Astrocyte (in vitro differentiated cells and primary cell): ENCODE measurements at places on chromosomes 16 and 17. TPM values are rescaled to one million over a fixed set of nuclear protein-coding genes. Genes with fewer than 3 reads are reported as not detected.

GP1BA gene
- total RNA-seq: 0.09 TPM in 1 of 2 replicates, not detected in the other

ALDH3A1 gene
- not detected in 2 replicates for total RNA-seq

DNA sequence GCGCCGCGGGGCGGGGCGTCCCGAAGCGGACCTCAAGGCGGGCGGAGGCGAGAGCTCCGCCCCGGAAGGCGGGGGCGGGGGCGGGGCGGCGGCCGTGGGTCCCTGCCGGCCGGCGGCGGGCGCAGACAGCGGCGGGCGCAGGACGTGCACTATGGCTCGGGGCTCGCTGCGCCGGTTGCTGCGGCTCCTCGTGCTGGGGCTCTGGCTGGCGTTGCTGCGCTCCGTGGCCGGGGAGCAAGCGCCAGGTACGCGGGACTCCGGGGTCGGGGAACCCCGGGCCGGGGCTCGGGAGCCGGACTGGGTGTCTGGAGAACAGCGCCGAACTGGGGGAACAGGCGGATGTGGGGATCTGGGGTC lies at the start of gene TNFRSF12A:
Gene TNFRSF12A (plus strand): TSS at position 122 of the 357 bp plus-strand sequence. CDS start 30 bp downstream, at position 152.
- no peaks in the 10 kb centered on the region for H3K36me3 ChIP-seq
- DNase-seq: peak; percentile 35
- peak within 1 kb of the TSS; percentile 94 for H3K4me3 ChIP-seq

DNA sequence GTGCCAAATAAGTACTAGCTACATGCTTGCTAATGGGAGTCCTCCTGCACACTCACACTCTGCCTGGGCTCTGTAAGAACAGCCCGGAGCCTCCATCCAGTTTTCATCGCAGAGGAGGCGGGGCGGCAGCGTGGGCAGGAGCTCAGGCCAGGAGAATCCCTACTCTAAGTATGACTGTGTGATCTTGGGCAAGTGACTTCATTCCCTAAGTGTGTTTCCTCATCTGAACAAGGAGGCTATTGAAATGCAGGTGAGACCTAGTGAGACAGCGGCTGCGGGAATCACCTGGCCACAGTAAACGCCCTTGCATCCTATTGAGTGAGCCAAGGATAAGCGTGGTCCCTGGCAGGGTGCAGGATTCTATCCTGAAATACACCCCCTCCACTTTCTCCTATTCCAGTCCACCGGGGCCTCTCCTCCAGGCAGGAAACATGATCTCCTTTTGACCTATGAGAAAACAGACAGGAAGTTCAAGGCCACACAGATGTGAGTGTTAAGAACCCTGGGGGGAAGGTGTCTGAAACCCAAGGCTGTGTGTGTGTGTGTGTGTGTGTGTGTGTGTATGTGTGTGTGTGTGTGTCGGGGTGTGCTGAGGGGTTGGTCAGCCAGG lies 5.2 kb upstream of the RAI1 start:
- no peak overlapping the region for H3K4me3 ChIP-seq
- peaks cover 7% of the 10 kb centered on the region for H3K4me1 ChIP-seq
- H3K27ac ChIP-seq: no peak overlapping the region

- DNase-seq: no peak
- H3K36me3 ChIP-seq: no peaks in the 10 kb centered on the region
- no peak overlapping the region for H3K27ac ChIP-seq
- H3K4me1 ChIP-seq: no peaks in the 10 kb centered on the region
These were observed 44.1 kb upstream of the GRIN2A start for GRCh38 chr16:10226141-10226986.

SSTR5 gene
- not detected in 2 replicates for total RNA-seq

- DNase-seq: no peak
- no peak overlapping the region for H3K27ac ChIP-seq
- H3K27me3 ChIP-seq: no peaks in the 10 kb centered on the region
- peaks cover 3% of the 10 kb centered on the region for H3K4me1 ChIP-seq
These were observed 98.0 kb downstream of the CDK5R1 start for GRCh38 chr17:32584792-32585191.

NETO2 gene
- 10.8 and 17.1 TPM in 2 replicates for total RNA-seq

SEPTIN1 gene
- total RNA-seq: 0.48 and 0.96 TPM in 2 replicates

TMEM235 gene
- not detected in 2 replicates for total RNA-seq

DNA sequence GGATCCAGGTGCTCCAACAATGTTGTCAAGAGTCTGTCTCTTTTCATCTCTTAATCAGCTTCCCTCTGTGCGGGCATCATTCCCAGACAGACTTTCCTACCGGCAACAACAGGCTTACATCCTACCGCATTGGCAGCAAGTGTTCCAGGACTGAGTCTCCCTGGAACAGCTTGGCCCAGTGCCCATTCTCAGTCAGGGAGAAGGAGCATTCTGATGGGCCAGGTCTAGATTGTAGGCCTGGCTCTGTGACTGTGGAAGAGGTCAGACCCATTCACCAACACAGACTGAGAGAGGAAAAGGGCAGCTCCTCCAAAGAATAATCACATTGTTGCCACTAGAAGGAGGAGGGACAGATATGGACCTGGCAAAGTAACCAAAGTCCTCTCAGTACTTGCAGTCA lies 68.1 kb upstream of the TMEM132E start:
- no peak overlapping the region for H3K27ac ChIP-seq
- no peaks in the 10 kb centered on the region for H3K4me1 ChIP-seq
- H3K36me3 ChIP-seq: no peaks in the 10 kb centered on the region
- no peak for DNase-seq
- H3K27me3 ChIP-seq: no peaks in the 10 kb centered on the region

DNA sequence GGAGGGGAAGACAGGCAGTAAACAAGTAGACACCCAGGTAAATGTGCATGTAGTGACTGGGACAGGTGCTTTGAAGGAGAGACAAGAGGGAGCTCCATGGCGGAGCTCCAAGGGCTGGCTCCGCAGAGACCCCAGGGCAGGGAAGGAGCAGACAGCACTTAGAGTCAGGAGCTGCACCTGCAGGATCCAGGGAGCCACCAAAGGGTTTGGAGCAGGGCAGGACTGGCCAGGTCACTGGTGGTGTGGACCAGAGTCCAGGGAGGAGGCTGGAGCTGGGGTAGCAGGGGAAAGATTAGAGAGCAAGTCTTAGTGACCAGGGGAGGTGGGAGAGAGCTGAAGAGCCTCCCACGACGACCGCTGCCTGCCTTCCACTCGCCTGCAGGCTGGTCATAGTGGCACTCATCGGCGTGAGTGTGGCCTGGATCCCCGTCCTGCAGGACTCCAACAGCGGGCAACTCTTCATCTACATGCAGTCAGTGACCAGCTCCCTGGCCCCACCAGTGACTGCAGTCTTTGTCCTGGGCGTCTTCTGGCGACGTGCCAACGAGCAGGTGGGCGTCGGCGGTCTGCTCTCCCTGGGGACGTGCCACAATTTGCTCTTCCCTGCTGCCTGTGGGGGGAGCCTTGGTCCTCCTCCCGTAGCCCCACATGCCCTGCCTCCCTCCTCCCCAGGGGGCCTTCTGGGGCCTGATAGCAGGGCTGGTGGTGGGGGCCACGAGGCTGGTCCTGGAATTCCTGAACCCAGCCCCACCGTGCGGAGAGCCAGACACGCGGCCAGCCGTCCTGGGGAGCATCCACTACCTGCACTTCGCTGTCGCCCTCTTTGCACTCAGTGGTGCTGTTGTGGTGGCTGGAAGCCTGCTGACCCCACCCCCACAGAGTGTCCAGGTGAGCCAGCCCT lies 14.7 kb upstream of the FAM83G start:
- peaks cover 3% of the 10 kb centered on the region for H3K27me3 ChIP-seq
- H3K36me3 ChIP-seq: no peaks in the 10 kb centered on the region
- DNase-seq: no peak
- H3K27ac ChIP-seq: no peak overlapping the region
- H3K4me3 ChIP-seq: no peak overlapping the region

- no peaks in the 10 kb centered on the region for H3K27me3 ChIP-seq
- no peak overlapping the region for H3K27ac ChIP-seq
- H3K4me1 ChIP-seq: no peaks in the 10 kb centered on the region
These were observed 170.4 kb downstream of the IRX5 start for GRCh38 chr16:55101026-55101425.

CA7 gene
- not detected in 2 replicates for total RNA-seq

OR3A3 gene
- total RNA-seq: not detected in 2 replicates

DNA sequence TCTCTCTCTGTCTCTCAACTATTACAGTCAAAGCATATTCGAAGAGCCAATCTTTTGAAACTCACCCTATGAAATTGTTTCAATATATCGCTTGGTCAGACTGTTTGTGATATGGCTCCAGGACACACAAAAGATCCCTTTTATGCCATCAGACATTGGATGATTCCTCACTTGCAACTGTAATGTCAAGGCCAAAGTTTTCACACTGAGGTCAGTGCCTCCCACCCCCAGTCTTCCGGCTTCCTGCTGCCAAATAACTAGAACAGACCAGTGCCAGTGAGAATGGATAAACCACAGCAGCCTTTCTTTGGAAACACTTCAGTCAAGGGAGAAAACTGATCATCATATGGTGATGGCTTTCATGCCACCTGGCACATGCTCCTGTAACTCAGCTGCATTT lies 321.9 kb upstream of the ZFHX3 start:
- H3K27me3 ChIP-seq: no peaks in the 10 kb centered on the region
- no peaks in the 10 kb centered on the region for H3K36me3 ChIP-seq
- no peak overlapping the region for H3K27ac ChIP-seq

DNA sequence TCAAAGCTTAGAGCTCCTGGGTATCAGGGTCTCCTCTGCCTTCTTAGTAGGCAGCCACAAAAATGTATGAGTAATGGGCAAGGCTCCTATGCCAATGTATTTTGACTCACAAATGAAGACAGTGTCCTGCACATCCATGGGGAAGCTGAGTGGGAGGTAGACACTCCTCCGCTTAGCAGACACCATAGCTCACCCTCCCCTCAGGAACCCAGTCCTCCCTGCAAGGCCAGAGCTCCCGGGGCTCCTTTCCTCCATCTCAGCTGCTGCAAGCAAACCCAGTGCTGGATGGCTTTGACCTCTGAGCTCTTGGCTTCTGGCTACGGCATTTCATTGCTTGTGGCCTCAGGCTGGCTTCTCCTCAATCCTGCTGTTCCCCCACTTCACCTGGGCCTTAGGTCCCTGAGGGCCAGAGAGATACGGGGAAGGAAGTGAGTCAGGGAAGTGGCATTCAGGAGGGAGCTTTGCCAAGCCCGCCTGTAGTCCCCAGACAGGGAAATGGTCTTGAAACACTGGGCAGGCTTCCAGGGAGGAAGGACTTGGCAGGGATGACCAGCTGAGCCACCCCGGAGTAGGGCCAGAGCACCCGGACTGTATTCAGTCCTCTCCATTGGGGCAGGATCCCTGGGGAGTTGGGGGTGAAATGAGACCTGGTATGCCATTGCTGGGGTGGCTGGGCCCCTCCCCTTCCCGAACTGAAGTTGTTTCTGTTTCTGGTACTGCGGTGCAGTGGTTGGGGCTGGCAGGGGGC lies 4.5 kb downstream of the ABCC3 start:
- peaks cover 41% of the 10 kb centered on the region for H3K4me1 ChIP-seq
- H3K27me3 ChIP-seq: peaks cover 2% of the 10 kb centered on the region
- H3K36me3 ChIP-seq: no peaks in the 10 kb centered on the region
- DNase-seq: peak; percentile 96
- H3K4me3 ChIP-seq: peak overlapping the region; percentile 13
- H3K27ac ChIP-seq: peak overlapping the region; percentile 77

SLC12A3 gene
- 0.07 and 0.18 TPM in 2 replicates for total RNA-seq

MYL4 gene
- 22.7 and 38.5 TPM in 2 replicates for total RNA-seq

- no peaks in the 10 kb centered on the region for H3K36me3 ChIP-seq
- H3K27me3 ChIP-seq: peaks cover 55% of the 10 kb centered on the region
- DNase-seq: no peak
- H3K4me1 ChIP-seq: peaks cover 31% of the 10 kb centered on the region
These were observed 1.9 kb upstream of the HSF4 start for GRCh38 chr16:67162506-67163163.

PSMC3IP gene
- total RNA-seq: 5.4 and 8.7 TPM in 2 replicates

DNA sequence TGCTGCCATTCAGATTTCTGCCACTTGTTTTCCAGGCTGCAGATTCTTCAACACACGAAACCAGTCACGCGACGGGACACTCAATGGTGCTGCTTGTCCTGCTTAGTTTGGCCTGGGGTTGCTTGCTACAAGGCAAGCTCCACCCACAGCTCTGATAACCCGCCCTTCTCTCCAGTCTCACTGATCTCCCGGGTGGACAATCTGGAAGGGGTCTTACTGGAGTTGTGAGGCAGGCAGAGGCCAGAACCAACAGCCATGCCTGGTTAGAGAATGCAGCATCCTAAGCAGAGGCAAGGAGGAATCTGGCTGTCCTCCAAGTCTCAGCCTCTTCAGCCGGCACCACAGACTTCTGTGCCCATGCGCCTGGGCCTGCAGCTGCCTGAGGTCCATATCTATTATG lies 119.1 kb downstream of the KCNJ12 start:
- H3K4me1 ChIP-seq: no peaks in the 10 kb centered on the region
- H3K4me3 ChIP-seq: no peak overlapping the region
- no peaks in the 10 kb centered on the region for H3K36me3 ChIP-seq
- peaks cover 6% of the 10 kb centered on the region for H3K27me3 ChIP-seq
- H3K27ac ChIP-seq: no peak overlapping the region
- DNase-seq: no peak

DNA sequence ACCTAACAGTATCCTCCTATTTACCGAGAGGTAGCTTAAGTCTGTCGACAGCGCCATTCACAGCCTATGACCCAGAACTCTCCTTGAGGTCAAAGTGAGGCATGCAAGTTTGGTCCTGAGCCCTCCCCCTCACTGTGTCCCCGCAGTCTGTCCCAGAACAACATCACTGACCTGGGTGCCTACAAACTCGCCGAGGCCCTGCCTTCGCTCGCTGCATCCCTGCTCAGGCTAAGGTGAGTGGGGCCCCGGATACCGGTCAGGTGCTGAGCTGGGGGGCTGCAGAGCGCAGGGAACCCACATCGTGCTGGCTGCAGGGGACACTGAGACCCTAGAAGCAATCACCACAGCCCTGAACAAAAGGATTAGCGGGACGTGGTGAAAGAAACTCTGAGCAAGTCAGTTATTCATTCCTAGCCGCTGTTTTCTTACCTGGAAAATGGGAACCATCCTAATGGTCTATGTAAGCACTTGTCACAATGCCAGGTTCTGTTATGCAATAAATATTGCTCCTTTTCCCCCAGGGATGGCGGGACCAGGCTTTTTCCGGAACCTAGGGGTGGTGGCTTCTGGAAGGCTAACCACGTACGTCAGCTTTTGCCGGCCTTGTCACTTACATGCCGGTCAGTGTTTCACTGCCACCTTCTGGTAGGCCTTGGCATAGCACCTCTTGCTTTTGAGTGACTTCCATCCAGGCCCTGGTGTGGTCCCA lies 23.8 kb downstream of the DEXI start:
- DNase-seq: peak; percentile 81
- no peaks in the 10 kb centered on the region for H3K27me3 ChIP-seq
- H3K4me3 ChIP-seq: no peak overlapping the region
- H3K4me1 ChIP-seq: peaks cover 10% of the 10 kb centered on the region
- no peak overlapping the region for H3K27ac ChIP-seq
- H3K36me3 ChIP-seq: no peaks in the 10 kb centered on the region

GRCh38 chr16:57802341-57803133 lies at the start of gene KIFC3:
Gene KIFC3, minus strand, starts transcription at chr16:57802491. Its CDS starts 4,248 bp downstream, at chr16:57798243.
- H3K4me1 ChIP-seq: peaks cover 39% of the 10 kb centered on the region
- H3K36me3 ChIP-seq: no peaks in the 10 kb centered on the region
- no peaks in the 10 kb centered on the region for H3K27me3 ChIP-seq
- H3K27ac ChIP-seq: peak within 1 kb of the TSS; percentile 92
- peak within 1 kb of the TSS; percentile 86 for H3K4me3 ChIP-seq

DNA sequence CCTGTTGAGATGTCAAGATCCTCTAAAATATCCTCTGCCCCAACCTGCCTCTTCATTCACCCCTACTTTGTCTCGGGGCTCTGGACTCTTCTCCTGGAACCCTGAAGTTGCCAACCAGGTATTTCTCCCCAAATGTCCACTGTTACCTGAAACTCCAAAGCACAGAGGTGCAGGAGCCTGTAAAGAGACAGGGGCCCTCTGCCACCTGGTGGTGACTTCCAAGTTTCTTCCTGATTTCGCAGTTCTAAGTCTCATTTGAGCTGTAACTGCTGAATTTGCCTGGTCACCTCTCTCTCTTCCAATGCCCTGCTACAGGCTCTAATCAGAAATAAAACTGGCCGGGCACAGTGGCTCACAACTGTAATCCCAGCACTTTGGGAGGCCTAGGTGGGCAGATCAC lies 77.1 kb upstream of the RCVRN start:
- no peaks in the 10 kb centered on the region for H3K36me3 ChIP-seq
- H3K4me3 ChIP-seq: no peak overlapping the region
- no peak overlapping the region for H3K27ac ChIP-seq
